ENCODE measurements at places on chromosomes 1 and 21.

DNA sequence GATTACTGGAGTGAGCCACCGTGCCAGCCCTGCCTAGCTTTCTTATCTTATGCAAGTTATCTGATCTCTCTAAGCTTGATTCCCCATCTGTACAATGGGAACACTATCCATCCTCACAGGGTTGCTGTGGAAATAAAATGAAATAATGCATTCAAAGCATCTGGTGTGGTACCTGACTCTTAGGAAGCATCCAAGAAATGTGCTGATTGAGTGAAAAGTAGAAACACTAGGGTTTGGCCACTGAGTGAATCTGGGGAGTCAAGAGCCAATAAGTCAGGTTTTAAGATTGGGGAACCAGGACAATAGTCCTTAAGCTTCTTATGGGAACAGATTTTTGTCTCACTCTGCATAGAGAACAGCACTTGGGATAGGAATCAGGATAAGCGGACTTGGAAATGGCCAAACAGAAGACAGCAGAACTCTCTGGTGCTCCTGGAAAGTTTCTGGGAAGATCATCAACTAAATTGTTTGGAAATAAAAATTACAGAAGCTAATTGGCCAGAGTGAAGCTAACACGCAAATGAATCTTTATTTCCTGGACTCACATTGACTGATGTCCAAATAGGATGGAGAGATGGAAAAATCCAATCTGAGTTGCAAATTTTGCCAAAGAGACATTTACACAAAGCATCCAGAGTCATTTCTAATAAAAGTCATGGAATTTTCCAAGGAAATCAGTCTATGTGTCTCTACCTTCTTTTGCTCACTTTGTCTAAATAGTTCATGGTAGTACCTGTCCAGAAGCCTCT, 3.3 kb downstream of the PAFAH2 start:
- no peak for DNase-seq

- no peak for DNase-seq
Measured at GRCh38 chr1:38093569-38094520, 47.3 kb upstream of the POU3F1 start.

DNA sequence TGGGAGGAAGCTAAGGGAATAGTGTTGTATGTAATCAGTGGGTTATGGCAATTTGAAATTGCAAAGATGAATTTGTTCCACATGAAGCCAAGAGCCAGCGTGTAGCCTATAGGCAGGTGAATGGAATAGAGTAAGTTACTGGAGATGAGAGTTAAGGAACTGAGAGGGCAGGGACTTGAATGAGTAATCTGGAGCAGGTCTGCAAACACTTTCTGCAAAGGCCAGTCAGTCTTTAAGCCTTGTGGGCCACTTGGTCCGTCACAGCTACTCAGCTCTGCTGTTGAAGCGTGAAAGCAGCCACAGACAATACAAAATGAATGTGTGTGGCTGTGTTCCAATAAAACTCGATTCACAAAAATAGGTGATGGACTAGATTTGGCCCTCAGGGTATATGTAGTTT, 29.2 kb downstream of the SZT2 start:
- DNase-seq: no peak

DNA sequence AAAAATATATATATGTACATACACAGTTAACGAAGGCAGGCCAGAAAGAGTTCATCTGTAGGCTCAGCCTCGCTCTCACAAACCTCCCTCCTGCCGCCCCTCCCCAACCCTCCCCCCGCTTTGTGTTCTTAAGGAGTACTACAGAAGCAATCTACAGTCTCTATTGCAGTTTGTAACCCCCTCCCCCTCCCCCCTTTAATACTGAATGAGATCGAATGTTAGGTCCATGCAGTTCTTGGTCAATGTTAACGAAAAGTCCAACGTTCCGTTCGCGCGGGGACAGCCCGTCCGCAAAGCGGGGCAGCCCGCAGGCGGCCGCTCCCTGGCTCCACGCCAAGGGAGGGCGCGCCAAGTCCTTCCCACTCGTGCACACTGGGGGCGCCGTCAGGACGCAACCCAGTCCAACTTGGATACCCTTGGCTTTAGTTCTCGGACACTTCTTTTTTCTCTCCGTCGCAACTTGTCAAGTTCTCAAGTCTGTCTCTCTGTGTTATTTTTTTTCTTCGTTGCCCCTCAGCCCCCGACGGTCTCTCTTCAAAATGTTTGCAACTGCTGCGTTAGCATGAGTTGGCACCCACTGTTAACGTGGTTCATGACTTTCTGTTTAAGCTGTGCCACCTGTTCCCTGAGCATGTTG, 2.2 kb downstream of the JUN start:
- no peak for DNase-seq

- DNase-seq: no peak
Measured at GRCh38 chr1:29671446-29672356, 435.4 kb downstream of the PTPRU start.

DNA sequence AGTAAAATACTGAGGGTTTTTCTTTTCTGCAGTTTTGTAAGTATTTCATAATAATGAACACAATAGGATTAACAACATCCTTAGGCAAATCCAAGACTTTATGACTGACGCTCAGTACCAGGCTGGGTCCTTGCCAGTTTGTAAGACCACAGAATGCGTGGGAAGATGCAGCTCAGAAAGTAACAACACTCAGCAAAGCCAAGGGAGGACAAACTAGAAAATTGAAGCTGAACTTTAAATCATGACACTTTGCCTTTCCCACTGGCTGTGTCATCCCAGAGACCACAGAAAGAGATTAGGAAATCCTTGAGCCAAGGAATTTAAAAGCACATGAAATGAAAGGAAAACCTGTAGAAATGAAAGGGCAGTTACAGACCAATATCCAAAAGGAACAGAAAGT, 426.3 kb upstream of the CHRM3 start:
- no peak for DNase-seq

DNA sequence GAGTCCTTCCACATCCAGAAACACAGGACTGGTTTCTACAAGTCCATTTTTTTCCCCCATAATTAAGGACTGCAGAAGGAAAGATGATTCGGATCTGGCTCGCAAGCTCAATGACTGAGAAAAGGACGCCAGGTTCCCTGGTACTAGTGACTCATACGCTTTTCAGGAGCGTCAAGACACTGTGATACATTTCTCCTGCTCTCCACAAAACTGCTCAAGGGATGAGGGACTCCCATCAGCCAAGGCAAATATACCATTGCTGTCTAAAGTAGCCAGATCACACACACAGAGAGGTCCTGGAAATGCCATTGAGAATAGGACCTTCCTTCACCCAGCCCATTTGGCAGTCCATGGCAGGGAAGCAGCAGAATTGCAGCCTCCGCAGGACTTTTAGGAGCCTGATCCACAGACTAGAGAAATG, 253.6 kb upstream of the IRF2BP2 start:
- DNase-seq: no peak

DNA sequence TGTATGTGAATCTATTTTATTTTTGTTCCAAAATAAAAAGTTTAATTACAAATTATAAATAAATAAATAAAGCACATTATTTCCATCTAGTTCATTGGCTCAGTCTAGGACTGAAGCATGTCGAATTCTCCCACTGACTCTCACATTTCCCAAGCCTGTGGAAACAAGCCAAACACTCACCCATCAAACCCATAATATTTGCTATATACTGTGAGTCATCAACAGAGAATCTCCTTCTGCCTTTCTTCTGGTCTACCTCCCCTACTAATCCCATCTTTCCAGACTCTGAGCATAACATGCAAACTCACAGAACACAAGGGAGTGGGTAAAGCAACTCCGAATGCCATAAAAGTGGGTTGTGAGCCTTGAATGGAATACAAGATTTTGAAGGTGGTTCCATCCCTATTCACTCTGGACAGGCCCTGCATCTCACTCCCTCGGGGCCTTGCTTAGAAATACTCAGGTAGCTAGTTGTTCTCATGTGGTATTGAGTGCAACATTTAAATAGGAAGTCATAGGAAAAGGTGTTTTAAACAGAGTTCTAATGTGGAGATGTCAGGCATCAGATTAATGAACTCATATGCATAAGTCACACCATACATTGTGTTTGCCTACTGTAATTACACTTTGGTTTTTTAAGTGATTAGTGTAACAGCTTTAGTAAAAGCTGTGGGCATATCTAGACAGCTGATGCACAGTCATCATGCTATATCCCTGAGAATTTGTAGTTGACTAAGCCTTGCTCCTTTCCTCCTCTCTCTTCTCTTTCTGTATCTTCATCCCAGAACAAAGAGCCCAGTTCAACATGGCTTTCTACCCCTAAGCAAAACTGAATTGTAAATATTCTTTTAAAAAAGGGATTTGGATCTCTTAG, 47.0 kb downstream of the F5 start:
- no peak for DNase-seq

DNA sequence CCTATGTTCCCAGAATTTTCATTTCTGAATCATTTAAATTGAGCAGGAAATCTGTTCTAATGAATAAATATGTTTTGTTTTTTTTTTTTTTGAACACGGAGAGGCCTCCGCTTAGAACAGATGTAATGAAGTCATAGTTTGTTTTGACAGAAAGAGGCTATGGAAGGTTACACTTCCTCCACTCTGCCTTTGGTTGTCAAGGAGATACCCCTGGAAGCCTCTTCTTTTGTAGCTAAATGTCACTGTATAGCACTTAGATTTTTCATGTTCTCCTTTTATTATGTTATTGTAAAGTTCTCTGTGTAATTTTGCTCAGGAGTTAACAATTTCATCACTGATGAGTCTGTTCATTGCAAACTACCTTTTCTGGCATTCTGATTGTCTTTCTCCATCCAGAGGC, 22.7 kb upstream of the GNG12 start:
- no peak for DNase-seq

DNA sequence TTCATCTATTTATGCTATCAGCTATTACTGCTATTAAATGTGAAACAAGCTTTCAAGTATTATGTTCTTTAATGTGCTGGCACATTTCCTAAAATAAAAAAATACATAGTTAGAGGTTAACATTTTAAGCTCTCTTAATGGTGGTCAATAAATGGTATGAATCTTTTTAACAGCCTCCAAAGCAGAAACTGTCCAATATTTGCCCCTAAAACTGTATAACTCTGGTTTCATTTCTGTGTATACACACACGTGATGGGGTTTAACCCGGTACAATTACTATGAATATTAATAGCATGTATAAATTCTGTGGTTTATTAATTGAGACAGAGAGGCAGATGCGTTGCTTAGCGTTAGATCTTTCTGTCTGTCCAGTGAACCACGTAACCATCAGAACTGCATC, 2.2 kb downstream of the ESRRG start:
- no peak for DNase-seq

- no peak for DNase-seq
Measured at GRCh38 chr1:25815208-25816111, 4.3 kb upstream of the MTFR1L start.

DNA sequence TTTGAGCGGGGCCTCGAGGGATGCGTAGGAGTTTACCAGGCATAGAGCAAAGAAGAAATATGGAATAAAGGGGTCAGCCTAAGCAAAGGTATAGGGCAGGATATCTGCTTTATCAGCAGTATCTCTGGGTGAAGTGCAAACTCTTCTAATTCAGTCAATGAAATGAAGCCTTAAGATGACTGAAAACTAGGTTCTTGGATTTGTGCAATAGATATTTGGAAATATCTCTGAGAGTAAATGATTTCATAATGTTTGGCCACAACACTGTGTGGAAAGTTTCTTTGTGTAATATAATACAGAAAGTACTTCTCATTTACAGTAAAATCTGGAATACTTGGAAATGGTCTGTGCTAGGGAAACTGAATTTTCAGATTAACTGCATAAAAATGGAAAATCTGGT, 26.1 kb downstream of the KCNJ15 start:
- DNase-seq: no peak

DNA sequence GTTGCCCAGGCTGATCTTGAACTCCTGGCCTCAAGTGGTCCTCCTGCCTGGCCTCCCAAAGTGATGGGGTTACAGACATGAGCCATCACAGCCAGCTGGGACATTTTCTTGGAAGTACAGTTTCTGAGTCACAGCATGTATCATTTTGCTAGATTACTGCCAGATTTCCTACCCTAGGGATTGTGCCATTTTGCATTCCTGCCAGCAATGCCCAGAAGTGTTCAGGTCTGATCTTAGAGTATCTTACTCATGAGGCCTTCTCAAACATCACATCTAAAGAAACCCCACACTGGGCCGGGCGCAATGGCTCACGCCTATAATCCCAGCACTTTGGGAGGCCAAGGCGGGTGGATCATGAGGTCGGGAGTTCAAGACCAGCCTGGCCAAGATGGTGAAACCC, 10.2 kb downstream of the BMP8A start:
- no peak for DNase-seq

DNA sequence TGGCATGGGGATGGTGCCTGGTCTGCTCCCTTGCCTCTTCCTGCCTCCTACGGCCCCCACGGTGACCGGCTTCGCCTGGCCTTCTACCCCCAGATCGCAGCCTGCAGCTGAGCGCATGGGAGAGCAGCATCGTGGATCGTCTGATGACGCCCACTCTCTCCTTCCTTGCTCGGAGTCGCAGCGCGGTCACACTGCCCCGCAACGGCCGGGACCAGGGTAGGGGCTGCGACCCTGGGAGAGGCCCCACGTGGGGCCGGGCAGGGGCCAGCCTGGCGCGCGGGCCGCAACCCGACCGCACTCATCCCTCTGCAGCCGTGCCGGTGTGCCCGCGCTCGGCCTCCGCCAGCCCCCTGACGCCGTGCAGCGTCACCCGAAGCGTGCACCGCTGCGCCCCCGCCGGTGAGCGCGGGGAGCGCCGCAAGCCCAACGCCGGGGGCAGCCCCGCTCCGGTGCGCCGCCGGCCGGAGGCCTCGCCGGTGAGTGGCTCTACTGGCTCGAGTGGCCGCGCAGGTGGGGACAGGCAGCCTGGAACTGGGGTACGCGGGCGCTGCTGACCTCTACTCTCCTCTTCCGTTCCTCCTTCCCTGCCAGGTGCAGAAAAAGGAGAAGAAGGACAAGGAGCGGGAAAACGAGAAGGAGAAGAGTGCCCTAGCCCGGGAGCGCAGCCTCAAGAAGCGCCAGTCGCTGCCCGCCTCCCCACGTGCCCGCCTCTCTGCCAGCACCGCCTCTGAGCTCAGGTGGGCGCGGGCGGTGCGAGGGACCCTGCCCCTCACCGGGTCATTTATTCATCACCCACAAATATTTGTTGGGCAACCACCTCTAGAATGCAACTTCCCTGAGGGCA, 20.4 kb downstream of the MAP7D1 start:
- DNase-seq: no peak

DNA sequence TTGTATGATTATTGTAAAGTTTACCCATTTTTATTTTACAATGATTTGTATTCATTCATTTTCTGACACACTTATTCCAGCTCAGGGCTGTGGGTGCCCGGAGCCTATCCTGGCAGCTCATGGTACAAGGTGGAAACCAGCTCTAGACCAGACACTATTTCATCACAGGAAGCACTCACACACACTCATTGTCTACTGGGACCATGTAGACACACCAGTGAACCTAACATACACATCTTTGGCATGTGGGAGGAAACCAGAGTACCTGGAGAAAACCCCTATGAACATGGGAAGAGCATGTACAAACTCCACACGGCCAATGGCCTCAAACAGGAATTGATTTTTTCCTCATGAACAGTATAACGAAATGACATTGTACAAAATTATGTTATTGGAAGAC, 2.4 kb downstream of the DTL start:
- no peak for DNase-seq

GRCh38 chr21:25908495-25908894, 173.7 kb downstream of the GABPA start:
- DNase-seq: no peak

GRCh38 chr1:218388591-218388990, 43.5 kb downstream of the TGFB2 start:
- DNase-seq: no peak

- no peak for DNase-seq
Measured at GRCh38 chr1:220825819-220826551, 39.3 kb downstream of the MTARC1 start.

- DNase-seq: no peak
Measured at GRCh38 chr1:19123837-19124236, 86.2 kb downstream of the UBR4 start.

- no peak for DNase-seq
Measured at GRCh38 chr1:89974696-89975470, 20.0 kb upstream of the ZNF326 start.
